ENCODE measurements at places on chromosomes 4 and X.

DNA sequence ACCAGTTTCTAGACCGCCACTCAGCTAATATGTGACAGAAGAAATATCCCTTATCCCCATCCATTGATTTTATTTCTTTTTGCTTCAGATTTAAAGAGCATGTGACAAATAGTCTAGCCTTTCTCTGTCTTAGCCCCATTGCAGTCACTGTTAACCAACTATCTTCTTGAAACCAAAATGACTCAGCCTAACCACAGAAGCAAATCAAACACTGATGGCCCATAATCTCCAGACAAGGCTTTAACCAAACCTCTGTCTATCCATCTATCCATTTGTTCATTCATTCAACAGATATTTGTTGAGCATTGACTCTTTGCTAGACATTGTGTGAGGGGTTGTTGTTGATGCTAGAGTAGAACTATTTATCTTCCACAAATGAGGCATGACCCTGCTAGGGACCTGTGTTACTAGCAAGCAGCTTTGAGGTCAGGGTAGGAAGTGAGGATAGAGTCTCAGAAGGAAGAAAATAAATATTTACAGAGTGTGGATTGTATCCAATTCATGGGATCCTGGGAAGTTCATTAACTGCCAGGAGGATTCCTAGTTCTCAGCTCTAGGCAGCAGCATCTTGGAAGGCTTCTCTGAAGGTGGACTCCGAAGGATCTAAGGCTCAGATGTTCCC, 22.5 kb downstream of the HNRNPH2 start:
- DNase-seq = no peak

- no peak for DNase-seq
Measured at GRCh38 chr4:62898115-62898514, 1511.1 kb downstream of the TECRL start.

GRCh38 chr4:151822331-151822730, 61.5 kb upstream of the GATB start:
- DNase-seq = no peak

DNA sequence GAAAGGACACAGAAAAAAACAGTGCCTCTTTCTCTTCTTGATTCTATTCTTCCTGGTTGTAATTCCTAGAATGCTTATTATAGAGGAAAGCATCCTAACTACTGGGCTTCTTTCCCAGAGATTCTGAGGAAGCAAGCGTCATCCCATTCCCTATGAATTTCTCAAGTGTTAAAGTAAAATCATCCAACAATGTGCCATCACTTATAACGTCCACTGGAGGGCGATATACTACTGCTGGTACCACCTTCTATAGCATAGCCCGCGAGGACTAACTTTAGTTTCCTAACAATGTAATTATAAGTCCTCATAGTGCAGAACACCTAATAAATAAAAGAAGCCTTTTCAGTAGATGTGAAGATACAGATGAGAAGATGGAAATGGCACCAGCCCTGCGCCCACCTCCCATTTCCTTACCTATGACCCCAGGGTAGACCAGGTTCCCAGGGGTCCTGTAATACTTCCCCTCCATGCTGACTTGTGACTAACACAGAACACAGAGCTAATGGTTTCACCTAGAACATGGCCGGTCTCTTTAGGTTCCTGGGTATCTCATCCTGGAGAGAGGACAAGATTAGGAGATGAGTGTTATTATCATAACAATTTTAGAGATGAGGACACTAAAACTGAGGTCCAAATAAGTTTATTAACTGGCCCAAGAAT, 4.2 kb downstream of the CENPVL3 start:
- DNase-seq = no peak

- DNase-seq = no peak
Measured at GRCh38 chrX:107831071-107831730, 5.5 kb downstream of the MID2 start.
